Lower leg skin (tissue), 4 donors: ENCODE measurements at places on chromosomes 3 and 15. TPM values are rescaled to one million over a fixed set of nuclear protein-coding genes. Genes with fewer than 3 reads are reported as not detected.

GRCh38 chr15:70353606-70354345 lies 256.1 kb upstream of the TLE3 start:
- no peak for DNase-seq

- no peak for DNase-seq
Observed at GRCh38 chr3:189322339-189322738, 150.6 kb downstream of the TPRG1 start.

DNA sequence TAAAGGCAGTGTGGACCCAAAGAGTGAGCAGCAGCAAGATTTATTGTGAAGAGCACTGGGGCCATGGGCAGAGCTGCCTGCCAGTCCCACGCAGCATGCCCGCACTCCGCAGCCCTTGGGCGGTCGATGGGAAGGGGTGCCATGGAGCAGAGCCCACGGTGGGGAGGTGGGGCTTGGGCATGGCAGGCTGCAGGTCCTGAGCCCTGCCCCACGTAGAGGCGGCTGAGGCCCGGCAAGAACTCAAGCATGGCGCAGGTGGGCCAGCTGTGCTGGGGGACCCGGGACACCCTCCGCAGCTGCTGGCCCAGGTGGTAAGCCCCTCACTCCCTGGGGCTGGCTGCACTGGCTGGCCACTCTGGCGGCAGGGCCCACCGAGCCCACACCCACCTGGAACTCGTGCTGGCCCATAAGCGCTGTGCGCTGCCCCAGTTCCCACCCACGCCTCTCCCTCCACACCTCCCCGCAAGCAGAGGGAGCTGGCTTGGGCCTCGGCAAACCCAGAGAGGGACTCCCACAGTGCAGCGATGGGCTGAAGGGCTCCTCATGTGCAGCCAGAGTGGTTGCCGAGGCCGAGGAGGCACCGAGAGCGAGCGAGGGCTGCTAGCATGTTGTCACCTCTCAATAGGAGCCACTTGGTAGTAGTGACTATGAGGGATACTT lies 1218.8 kb upstream of the EPHA6 start:
- DNase-seq, result no peak

Gene SLC35G2
- 2.4 TPM for total RNA-seq

DNA sequence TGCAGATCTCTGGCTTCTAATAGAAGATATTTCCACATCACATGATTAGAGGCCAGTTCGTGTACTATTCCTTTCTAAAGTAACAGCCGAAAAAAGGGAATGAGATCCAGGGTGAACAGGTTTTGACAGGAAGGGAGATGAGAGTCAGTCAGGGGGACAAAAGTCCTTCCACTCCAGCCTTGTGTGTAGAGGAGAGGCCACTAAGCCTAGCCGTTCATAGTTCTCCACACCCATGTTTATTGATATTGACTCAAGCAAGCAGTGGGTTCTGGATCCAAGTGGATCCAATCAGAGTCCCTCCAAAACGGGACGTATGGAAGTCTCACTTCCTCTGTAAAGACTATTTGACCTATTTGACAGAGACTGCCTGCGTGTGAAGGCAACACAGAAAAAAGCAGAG lies 80.4 kb upstream of the LRIG1 start:
- no peak for DNase-seq
